ENCODE measurements at places on chromosomes 1 and 21.

DNA sequence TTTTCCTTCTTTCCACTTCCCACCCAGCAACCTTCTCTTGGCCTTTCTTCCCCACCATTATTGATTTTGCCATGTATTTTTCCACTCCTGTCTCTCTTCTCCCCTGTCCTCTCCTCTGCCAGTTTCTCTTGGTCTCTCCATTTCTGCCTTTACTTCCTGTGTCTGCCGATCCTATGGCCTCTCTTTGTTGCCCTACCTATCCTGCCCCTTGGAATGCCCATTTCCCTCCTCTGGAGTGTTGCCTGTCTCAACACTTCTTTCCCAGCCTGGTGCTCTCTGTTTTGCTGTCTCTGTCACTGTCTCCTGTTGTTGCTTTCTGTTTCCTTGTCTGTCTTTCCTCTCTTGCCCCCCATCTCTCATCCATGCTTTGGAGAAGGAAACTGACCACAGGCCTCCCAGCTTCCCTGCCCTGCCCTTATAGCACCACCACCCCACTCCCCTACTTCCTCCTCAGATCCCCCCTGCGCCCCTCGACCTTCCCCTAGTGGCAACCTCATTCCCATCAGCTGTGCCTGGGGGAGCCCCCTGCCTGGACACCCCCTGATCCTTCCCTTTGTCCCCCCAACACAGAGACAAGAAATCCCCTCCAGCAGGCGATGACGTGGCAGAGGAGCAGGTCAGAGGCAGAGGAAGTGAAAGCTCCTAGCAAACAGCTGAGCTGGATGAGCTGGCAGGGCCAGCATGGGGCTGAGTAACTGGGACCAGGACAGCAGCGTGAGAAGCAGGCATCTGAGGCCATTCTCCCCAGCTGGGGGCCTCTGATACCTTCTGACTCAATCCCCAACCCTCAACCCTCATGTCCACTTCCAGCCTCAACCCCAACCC is 6.6 kb upstream of the ETV3L start:
- DNase-seq: peak; percentile 27

GRCh38 chr1:20342294-20343148 is 51.8 kb downstream of the VWA5B1 start:
- DNase-seq: no peak

- DNase-seq: no peak
Observed at GRCh38 chr1:150410582-150411101, 46.7 kb downstream of the RPRD2 start.

GRCh38 chr1:116457946-116458604 is 85.0 kb downstream of the ATP1A1 start:
- no peak for DNase-seq

DNA sequence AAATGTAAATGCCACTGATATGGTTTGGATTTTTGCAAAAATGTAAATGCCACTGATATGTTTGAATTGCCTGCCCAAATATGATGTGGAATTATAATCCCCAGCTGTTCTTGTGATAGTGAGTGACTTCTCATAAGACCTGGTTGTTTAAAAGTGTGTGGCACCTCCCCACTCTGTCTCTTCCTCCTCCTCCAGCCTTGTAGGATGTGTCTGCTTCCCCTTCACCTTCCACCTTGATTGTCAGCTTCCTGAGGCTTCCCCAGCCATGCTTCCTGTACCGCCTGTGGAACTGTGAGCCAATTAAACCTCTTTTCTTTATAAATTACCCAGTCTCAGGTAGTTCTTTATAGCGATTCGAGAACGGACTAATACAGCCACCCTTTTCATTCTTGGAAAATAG is 1.3 kb upstream of the CCT8 start:
- DNase-seq: no peak

- no peak for DNase-seq
Observed at GRCh38 chr1:19861034-19861433, 21.2 kb upstream of the OTUD3 start.

DNA sequence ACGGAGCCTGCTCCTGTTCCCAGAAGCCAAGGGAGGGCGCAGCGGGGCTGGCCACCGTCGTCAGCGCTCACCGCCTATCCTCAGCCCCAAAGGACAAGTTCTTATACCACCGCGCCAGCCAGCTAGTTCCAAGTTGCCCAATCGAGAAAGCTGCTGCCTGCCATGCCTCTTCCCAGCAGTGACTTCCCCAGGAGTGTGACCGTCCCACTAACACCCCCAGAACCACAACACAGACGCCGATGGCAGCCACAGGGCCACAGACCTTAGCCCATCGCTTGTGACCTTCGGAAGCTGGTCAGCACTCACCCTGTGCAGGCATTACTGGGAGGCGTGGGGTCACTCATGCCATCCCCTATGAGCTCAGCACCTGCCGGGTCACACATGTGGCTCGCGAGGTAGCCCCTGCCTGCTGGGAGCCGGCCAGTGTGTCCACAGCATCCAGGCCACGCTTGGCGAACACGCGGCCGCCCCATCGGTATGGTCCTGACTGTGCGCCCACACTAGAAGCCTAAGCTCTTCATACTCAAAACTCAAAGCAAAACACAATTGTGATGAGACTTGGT is 20.1 kb downstream of the NADK start:
- DNase-seq: no peak

DNA sequence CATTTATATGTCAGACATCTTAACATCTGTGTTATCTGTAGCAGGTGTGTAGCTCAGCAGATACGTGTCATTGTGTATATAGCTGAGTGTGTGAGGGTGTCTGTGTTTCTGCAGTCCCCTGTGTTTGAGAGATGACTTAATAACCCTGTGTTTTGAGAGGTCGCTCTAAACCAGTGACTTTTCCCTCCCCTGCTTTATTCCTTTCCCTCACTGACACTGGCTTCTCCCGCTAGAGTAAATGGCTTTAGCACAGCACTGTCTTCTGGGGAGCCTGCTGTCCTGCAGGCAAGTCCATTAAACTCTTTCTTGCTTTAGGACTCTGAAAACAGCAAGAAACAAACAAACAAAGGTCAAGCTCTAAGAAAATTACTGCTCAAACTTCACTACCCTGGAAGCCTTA is 53.0 kb downstream of the VANGL1 start:
- DNase-seq: no peak

DNA sequence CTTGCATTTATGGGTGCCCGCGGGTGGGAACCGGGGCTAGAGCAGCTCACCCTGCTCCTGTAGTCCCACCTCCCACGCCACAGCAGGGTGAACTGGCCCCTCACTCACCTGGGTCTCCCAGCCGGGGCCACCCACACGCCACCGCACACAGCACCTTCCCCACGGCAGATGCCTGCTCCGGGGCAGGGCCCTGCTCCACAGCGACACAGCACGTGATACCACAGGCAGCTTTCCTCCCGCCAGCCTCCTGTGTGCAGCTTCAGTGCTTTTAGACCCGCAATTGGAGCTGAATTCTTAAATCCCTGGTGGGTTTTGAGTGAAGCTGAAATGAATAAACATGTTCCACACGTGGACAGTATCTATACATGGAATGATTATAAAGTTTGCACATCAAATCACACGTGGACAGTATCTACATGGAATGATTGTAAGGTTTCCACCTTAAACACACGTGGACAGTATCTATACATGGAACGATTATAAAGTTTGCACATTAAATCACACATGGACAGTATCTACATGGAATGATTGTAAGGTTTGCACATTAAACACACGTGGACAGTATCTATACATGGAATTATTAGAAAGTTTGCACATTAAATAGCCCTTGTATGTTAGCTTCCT is 93.1 kb upstream of the COL6A1 start:
- no peak for DNase-seq

DNA sequence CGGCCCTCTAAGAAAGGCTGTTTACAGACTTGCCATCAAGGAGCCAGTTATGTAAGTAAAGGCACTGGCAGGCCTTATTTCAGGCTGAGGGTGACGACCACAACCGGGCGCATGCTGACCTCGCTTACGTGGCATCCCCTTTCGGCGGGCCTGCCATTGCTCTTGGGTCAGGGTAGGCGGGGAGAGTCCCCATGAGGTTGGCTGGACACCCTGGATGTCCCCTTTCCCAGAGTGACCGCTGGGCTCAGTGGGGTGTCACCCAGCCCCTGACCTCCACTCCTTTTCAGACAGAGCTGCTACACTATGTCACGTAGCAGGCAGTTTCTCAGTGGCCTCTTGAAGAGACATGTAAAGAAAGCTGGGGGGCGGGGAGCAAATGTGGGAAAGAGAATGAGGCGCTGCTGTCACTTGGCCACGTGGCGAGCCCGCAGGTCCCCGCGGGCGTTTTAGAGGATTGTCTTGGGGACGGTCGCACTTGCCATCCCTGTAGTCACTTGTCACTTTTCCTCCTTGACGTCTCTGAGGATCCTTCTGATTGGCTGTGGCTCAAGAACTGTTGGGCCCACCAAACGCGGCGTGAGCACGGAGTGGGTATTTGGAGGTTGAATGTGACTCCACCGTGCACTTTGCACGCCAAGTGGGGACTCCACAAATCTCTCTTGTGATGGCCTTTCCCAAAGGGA is 42.2 kb downstream of the SLC37A1 start:
- DNase-seq: no peak

GRCh38 chr1:234721476-234722269 is 111.7 kb upstream of the IRF2BP2 start:
- DNase-seq: no peak

DNA sequence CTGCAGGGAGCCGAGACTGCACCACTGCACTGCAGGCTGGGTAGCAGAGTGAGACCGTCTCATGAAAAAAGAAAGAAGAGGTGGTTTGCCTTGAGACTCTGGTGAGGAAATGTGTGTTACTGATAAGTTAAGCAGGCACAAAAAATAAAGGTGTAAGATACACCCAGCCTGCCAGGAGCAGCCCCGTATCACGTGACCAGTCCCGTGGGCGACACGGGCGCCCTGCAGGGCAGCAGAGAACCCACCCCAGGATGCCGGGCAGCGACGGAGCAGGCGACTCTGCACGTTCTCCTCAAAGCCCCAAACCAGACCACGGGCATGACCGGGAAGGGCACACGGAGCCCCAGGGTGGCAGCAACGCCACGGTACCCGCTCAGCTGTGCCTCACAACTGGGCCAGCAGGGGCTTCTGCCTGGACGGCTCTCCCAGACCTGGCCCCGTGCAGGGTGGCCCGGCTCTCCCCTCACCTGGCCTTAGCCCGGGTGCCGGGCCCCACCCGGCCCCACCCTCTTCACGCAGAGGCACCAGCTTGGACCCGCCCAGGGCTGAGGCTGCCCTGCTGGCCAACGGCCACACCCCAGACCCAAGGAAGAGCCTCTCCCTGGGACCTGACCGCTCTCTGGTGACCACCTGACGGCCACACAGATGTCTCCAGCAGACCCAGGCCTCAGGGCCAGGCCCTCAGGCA is 8.1 kb upstream of the TNFRSF4 start:
- no peak for DNase-seq

DNA sequence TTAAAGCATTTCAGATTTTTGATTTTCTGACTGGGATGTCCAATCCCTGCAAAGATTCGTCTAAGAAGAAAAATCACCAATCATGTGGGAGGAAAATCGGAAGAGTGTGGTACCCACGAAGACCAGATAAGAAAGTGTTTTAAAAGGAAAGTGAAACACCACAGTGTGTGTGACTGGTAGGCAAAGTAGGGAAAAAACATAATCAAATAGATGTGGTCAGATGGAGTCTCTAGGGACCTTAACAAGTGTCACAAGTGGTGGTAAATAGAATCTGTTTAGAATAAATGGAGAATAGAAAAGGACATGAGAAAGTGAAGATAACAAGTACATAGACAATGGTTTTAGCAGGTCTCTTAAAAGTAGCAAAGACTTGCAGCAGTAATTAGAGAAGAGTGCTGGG is 154.6 kb downstream of the SLC30A10 start:
- DNase-seq: no peak

GRCh38 chr1:101295209-101295608 is 58.4 kb downstream of the S1PR1 start:
- DNase-seq: no peak

DNA sequence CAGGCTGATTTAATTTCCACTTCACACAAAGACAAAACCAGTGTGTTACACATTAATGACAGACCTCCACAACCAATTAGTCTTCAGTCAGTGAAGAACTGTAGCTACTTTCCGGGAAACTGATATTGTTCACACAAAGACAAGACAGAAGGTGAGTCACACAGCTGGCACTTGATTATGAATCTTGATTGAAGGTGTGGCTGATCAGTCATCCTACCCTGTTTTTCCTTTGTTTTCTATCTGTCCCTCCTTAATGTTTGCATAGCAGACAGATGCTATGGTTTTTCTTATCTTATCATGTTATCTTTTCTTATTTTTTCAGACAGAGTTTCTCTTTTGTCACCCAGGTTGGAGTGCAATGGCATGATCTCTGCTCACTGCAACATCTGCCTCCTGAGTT is 185.1 kb upstream of the GREM2 start:
- no peak for DNase-seq

DNA sequence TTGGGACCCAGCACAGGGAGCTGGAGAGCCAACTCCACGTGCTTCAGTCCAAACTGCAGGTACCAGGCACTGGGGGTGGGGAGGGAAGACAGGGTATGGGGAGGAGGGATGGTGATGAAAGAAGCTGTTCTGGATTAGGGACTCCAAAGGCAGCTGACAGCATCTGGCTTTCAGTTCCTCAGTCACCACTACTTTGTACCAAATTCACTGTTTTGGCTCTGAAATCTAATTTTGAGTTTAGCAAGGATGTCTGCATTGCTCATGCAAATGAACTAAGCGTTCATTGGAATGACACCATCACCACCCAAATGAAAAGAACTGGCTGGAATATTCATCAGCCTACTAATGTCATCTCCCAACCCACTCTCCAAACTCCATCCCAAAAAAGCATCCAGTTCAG is 8.7 kb downstream of the C1orf74 start:
- no peak for DNase-seq

- DNase-seq: no peak
Observed at GRCh38 chr1:247561711-247562110, 12.8 kb downstream of the GCSAML start.

- no peak for DNase-seq
Observed at GRCh38 chr1:84711121-84711520, 20.9 kb upstream of the SSX2IP start.

DNA sequence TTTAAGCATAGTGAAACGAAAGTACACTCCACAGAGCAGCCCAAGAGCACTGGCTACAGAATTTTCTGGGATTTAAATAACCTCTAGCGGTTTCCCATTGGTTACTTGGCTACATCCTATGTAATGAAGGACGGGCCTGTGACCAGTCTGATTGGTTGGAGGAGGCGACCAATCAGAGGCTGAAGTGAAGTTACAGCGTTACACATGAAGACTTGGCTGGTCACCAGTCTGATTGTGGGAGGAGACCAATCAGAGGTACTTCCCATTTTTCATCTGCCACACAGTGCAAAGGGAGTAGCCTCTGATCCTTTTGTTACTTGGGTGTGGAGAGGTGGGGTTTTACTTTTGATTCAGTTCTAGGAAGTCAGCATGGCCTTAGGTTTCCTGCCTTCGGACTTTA is 142.7 kb upstream of the SERTAD4 start:
- DNase-seq: no peak

GRCh38 chr1:154837034-154837671 is 32.9 kb downstream of the KCNN3 start:
- no peak for DNase-seq

- no peak for DNase-seq
Observed at GRCh38 chr1:105636052-105636451, 1420.4 kb upstream of the PRMT6 start.

GRCh38 chr1:178959543-178960460 is 65.9 kb upstream of the FAM20B start:
- DNase-seq: no peak
